ENCODE measurements at places on chromosomes 4 and X. TPM values are rescaled to one million over a fixed set of nuclear protein-coding genes. Genes with fewer than 3 reads are reported as not detected.

GRCh38 chr4:53371049-53371448 lies 5.2 kb upstream of the SCFD2 start:
- DNase-seq, result no peak
- H3K4me1 ChIP-seq, result no peaks in the 10 kb centered on the region
- H3K4me3 ChIP-seq, result no peak overlapping the region
- H3K27me3 ChIP-seq, result peaks cover 89% of the 10 kb centered on the region
- H3K36me3 ChIP-seq, result no peaks in the 10 kb centered on the region
- no peak overlapping the region for H3K27ac ChIP-seq

Gene GPRASP2
- 44.0 TPM for total RNA-seq

Gene AMTN
- total RNA-seq, result not detected

Gene SPANXN4
- not detected for total RNA-seq

Gene PNCK
- 19.7 TPM for total RNA-seq

GRCh38 chr4:170169699-170170098 lies 79.9 kb upstream of the AADAT start:
- DNase-seq, result no peak
- H3K27me3 ChIP-seq, result no peaks in the 10 kb centered on the region
- no peak overlapping the region for H3K4me3 ChIP-seq
- no peaks in the 10 kb centered on the region for H3K36me3 ChIP-seq
- no peak overlapping the region for H3K27ac ChIP-seq

Gene JADE3
- total RNA-seq, result 22.0 TPM
